ENCODE measurements at places on chromosomes 3 and 15.

DNA sequence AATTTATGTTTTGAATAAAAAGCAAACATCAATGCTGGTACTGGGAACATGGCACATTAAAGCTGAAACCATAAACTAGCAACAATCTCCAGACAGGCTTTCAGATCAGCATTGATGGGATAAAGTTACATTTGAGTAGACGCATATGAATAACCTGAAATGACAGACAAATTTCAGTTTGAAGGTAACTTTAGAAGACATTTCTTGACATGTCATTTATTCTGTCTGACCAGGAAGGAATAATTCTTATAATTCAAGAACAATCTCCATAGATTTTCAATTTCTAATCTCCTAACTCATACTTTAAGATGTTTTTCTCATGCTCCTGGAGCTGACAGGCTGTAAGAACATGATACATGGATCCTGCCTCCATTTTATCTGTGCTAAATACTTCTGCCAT is 69.8 kb downstream of the PLCH1 start:
- DNase-seq: no peak

GRCh38 chr3:17094551-17094950 is 209.8 kb downstream of the PLCL2 start:
- no peak for DNase-seq

DNA sequence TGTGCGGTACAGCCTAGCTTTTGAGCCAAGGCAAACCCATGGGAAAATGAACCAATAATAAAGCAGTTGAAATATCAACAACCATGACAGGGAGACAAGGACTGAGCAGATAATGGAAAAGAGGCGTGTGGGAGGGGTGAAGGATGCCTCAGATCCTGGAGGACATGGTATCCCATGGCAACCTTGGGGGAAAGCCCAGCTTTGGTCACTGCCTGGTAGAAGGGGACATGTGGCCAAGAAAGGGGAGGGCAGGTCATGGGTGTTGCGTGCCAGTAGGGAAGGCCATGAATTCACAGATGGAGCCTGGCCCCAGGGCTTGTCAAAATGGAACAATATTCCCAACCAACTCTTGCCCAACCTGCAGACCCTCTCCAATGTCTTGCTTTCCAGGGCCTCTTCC is 140.5 kb upstream of the SMAD3 start:
- no peak for DNase-seq

GRCh38 chr3:42050126-42050525 is 41.0 kb upstream of the TRAK1 start:
- DNase-seq: no peak

DNA sequence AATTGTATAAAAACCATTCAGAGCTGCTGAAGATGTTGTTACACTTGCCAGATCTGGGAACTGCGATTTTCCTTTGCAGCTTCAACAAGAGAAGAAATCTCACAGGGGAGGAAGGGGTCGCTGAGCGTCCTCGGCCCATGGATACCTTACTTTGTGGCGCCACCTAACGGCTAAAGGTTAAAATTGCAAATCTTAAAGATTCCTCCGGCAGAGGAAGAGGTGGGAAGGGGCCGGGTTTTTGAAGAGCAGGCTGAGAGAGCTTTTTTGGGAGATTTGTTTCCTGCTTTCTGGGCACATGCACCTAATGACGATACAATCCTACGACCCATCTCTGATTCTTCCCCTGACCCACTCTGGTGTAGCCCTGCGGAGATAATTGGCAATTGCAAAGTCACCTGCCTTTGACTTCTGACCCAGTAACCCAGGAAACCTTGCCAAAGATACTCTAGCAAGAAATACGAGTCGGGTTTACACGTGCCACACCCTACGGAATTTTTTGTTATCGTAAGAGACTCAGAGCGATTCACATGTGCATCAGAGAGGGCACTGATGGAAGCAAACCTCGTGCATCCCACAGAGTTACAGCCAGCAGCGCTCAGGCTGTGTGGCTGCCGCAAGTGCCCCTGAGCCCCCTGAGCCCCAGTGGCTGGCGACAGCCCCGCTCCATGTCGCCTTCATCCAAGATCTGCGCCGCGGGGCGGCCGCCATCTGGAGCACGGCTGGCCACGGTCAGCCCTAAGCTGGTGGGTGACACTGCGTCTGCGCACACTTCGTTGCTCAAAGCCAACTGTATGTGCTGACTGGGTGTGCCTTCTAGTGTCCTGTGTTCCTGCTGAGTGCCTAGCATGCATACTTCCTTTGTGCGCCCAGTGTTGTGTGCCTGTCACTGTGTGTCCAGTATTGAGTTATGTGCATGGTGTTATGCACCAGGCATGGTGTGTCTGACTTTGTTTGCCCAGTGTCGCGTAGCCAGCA is 55.2 kb upstream of the CHRNA7 start:
- DNase-seq: peak; percentile 60

DNA sequence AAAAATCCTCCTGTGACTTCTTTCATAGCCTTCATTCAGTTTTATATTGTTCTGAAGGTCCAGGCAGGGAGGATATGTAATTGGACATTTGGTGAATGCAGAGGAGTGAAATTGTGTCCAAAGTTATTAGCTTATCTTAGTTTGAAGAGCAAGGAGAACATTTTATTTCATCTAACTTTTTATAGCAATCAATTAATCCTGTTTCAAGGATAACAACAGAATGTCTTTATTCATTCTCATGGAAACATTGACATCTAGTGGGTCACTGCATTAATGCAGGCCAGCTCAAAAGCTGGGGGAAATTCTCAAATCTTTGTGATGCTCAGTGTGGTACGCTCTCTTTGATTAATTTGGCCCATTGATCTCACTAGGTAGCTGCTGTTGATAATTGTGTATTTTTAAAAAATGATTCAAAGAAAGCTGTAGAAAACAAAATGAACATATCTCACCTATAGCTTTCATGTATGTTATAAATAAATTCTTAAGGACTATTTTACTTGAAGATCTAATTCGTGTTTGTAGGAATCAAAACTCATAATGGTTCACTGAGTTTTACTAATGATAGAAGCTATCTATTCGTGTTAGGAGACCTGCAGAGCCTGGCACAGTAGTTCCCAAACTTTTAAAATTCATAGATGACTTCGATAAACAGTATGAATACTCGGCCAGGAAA is 150.8 kb upstream of the KCNMB2 start:
- DNase-seq: peak; percentile 34

- DNase-seq: no peak
Observed at GRCh38 chr3:149435996-149436885, 38.3 kb upstream of the TM4SF4 start.

- DNase-seq: peak; percentile 86
Observed at GRCh38 chr15:29674661-29675533, 147.4 kb downstream of the TJP1 start.

DNA sequence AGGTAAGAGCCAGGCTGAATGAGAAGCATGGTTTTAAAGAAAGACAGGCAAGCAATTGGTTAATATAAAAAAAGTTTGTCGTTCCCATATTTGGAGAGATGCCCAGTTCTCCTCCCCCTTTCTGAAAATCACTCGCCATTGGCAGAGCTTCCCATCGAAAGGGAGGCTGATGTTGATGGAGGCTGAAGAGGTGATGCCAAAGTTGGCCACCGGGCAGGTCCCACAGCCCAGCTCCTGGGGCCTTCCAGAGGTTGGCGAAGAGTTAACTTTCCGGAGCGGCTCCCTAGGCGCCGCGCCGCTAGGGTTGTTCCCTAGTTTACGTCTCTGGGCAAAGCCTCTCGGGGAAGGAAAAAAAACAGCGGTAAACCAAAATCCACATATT is 793 bp downstream of the PCOLCE2 start:
- no peak for DNase-seq

GRCh38 chr3:169861871-169862270 is 7.9 kb downstream of the LRRC31 start:
- no peak for DNase-seq

- DNase-seq: no peak
Observed at GRCh38 chr3:65376426-65376825, 662.3 kb downstream of the MAGI1 start.

GRCh38 chr3:18752273-18752934 is 327.3 kb upstream of the SATB1 start:
- DNase-seq: no peak
